ENCODE measurements at places on chromosomes 2 and 18. TPM values are rescaled to one million over a fixed set of nuclear protein-coding genes. Genes with fewer than 3 reads are reported as not detected.

- H3K27ac ChIP-seq: no peak overlapping the region
- no peaks in the 10 kb centered on the region for H3K36me3 ChIP-seq
- DNase-seq: no peak
- no peak overlapping the region for H3K4me3 ChIP-seq
- H3K27me3 ChIP-seq: no peaks in the 10 kb centered on the region
- no peaks in the 10 kb centered on the region for H3K4me1 ChIP-seq
Observed at GRCh38 chr18:50644146-50644545, 84.3 kb downstream of the MAPK4 start.

- H3K4me3 ChIP-seq: no peak overlapping the region
- no peak for DNase-seq
- no peaks in the 10 kb centered on the region for H3K4me1 ChIP-seq
- H3K27me3 ChIP-seq: no peaks in the 10 kb centered on the region
- H3K27ac ChIP-seq: no peak overlapping the region
Observed at GRCh38 chr2:8378016-8378810, 303.6 kb upstream of the ID2 start.

DNA sequence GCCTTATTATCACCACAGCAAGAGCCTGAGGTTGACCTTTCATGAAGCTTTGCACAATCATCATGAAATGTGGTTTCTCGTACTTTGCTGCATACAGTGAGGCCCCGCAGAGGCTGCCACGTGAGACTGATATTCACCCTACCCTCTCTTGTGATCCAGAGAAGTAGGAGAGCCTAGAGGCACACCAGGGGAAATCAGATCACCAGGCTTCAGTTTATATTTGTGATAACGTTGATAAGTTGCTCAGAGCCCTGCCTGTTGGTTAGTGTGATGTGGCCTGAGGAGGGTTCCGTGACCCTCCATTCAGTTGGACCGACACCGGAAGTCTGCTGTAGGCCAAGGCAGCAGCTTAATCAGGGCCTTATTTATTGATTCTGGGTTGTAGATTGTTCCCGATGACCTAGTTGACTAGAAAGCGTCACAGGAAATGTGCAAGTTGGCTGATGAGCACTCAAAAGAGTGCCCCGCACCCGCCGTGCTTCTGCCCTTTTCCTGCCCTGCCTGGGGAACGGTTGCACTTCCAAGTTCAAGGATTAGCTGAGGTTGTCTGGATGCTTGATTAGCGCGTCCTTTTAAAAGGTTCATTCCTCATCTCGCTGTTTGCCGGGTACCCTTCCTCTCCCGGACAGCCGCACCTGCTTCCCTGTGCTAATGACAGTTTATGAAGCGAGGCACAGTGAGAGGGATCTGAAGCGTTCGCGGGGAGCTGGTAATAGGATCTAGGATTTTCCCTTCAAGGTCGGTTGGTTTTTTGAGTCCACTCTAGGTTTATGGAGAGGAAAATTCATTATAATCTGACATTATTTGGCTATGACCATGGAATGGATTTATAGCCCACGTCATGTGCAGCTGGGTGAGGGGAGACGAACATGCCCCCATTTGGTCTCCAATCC, 146.4 kb downstream of the SH3RF3 start:
- no peaks in the 10 kb centered on the region for H3K36me3 ChIP-seq
- no peak overlapping the region for H3K4me3 ChIP-seq
- no peak for DNase-seq
- H3K27ac ChIP-seq: no peak overlapping the region
- no peaks in the 10 kb centered on the region for H3K4me1 ChIP-seq

GRCh38 chr2:194385376-194385775, 1271.7 kb upstream of the SLC39A10 start:
- no peak overlapping the region for H3K27ac ChIP-seq
- no peaks in the 10 kb centered on the region for H3K27me3 ChIP-seq
- H3K4me3 ChIP-seq: no peak overlapping the region
- DNase-seq: no peak

DNA sequence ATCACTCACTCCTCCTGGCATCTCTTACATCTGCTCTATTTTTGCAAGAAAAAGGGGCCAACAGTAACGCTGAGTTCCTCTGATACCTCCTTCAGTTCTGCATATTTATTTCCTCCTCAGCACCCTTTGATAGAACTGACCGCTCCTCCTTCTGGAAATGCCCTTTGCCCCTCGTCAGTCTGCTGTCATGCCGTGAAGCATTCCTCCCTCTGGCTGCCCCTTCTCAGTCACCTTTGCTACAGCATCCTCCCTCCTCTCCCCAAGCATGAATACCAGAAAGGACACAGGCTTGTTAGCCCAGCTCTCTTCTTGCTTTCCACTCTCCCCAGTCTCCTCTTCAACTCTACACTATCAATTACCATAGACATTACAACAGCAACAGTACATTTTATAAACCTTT, 135.4 kb downstream of the NBAS start:
- H3K27me3 ChIP-seq: no peaks in the 10 kb centered on the region
- H3K27ac ChIP-seq: no peak overlapping the region
- peak; percentile 75 for DNase-seq

- H3K27ac ChIP-seq: no peak overlapping the region
- H3K4me3 ChIP-seq: no peak overlapping the region
- H3K36me3 ChIP-seq: no peaks in the 10 kb centered on the region
Observed at GRCh38 chr2:144133936-144134665, 385.8 kb downstream of the ZEB2 start.

- no peak for DNase-seq
- no peaks in the 10 kb centered on the region for H3K36me3 ChIP-seq
- no peaks in the 10 kb centered on the region for H3K27me3 ChIP-seq
- no peak overlapping the region for H3K27ac ChIP-seq
- H3K4me3 ChIP-seq: no peak overlapping the region
- H3K4me1 ChIP-seq: no peaks in the 10 kb centered on the region
Observed at GRCh38 chr2:107028661-107029060, 142.7 kb upstream of the ST6GAL2 start.

DNA sequence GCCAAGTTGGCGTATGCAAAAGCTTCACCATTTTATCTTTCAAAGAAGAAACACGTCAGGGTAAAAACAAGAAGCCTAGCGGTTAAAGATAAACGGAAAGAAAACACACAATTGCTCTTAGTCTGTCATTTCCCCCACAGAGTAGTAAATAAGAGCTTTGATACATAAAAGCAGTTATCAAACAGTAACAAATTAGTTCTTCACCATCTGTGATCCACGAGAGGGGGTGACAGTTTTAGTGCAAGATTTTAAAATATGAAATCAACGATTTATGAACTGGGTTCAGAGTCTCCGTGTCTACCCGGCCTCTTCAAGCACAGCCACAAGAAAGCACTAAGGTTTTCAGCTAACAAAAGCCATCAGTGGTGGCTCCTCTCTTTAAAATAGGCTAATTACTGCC, 703.9 kb upstream of the ID2 start:
- H3K4me3 ChIP-seq: no peak overlapping the region
- no peak overlapping the region for H3K27ac ChIP-seq
- no peaks in the 10 kb centered on the region for H3K4me1 ChIP-seq
- H3K36me3 ChIP-seq: no peaks in the 10 kb centered on the region
- H3K27me3 ChIP-seq: no peaks in the 10 kb centered on the region

- no peaks in the 10 kb centered on the region for H3K36me3 ChIP-seq
- no peaks in the 10 kb centered on the region for H3K4me1 ChIP-seq
- H3K4me3 ChIP-seq: no peak overlapping the region
- no peak for DNase-seq
- H3K27me3 ChIP-seq: no peaks in the 10 kb centered on the region
Observed at GRCh38 chr2:53275743-53276142, 491.9 kb upstream of the CHAC2 start.

DNA sequence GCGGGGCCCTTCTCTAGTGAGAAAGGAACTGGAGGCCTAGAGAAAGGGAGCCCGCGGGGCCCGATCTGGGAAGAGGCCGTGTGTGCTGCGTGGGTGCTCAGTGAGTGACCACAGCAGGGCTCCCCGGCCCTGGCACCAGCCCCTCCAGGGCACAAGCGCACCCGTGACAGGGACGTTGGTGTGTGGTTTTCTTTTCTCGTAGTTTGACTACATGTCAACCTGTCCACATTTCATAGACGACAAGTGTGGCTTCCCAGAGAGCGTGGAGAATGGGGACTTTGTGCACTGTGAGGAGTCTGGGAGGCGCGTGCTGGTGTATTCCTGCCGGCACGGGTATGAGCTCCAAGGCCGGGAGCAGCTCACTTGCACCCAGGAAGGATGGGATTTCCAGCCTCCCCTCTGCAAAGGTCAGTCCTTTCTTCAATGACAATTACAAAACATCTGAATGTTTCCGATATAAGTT, 83.1 kb downstream of the TPO start:
- H3K4me1 ChIP-seq: no peaks in the 10 kb centered on the region
- DNase-seq: peak; percentile 15
- no peaks in the 10 kb centered on the region for H3K27me3 ChIP-seq
- no peak overlapping the region for H3K4me3 ChIP-seq
- H3K36me3 ChIP-seq: no peaks in the 10 kb centered on the region

The CCDC102B gene
- total RNA-seq: 13.5 TPM

The WDR75 gene
- 21.5 TPM for total RNA-seq

The CNOT9 gene
- 54.2 TPM for total RNA-seq

The ASTL gene
- not detected for total RNA-seq

The C2orf72 gene
- total RNA-seq: 46.2 TPM

The SERPINB5 gene
- total RNA-seq: 5.2 TPM

The TMEM163 gene
- total RNA-seq: not detected

Data from Peyer's patch (tissue), 4 donors.